ENCODE measurements at places on chromosomes 3 and 15.

DNA sequence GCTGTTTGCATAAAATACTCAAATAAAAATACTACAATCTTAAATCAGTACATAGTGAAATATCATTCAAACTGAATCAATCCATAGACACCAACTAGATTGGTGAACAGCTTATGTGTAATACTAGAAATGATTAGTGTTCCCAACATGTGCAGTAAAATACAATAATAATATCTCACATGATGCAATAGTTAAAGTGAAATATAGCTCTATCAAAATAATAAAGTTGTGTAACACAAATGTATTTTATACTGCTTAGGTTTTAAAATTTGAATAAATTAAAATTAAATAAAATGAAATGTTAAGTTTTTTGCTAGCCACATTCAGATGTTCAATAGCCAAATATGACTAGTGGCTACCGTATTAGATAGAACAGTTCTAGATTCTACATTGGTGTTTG is 714.1 kb downstream of the ZNF385D start:
- no peak for DNase-seq

- DNase-seq: no peak
These were observed 64.3 kb downstream of the PLAAT1 start for GRCh38 chr3:193305356-193305755.

DNA sequence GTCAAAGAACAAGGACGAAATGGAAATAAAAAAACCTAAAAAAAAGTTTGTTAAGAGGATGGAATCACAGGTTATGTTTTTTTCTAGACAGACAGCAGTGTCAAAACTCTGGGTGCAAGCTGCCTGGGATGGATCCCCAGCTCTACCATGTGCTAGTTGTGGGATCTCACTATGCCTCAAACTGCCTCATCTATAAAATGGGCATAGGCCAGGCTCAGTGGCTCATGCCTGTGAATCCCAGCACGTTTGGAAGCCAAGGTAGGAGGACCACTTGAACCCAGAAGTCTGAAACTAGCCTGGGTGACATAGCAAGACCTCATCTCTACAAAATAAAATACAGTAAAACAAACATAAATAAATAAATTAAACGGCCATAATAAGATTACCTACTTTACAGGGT is 4.6 kb downstream of the PLD1 start:
- DNase-seq: no peak

GRCh38 chr3:119703820-119704531 is 1.2 kb downstream of the CFAP91 start:
- DNase-seq: no peak

DNA sequence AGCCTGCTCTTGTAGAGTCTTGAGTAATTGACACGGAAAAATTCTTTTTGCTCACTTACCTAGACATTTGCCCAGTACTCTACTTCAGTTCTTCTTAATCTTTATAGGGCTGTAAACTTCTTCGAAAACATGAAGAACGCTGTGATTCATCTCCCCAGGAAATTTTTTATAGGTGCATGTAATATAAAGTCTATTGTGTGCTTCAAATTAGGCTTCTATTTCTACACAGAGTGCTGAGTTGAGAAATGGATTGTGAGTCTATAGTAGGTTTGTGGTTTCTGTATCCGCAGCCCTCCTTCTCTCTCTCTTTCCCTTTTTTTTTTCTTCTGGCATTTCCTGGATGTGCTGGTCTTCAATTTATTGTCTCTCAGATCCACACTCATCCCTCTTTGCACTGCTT is 183.3 kb upstream of the DCBLD2 start:
- no peak for DNase-seq

DNA sequence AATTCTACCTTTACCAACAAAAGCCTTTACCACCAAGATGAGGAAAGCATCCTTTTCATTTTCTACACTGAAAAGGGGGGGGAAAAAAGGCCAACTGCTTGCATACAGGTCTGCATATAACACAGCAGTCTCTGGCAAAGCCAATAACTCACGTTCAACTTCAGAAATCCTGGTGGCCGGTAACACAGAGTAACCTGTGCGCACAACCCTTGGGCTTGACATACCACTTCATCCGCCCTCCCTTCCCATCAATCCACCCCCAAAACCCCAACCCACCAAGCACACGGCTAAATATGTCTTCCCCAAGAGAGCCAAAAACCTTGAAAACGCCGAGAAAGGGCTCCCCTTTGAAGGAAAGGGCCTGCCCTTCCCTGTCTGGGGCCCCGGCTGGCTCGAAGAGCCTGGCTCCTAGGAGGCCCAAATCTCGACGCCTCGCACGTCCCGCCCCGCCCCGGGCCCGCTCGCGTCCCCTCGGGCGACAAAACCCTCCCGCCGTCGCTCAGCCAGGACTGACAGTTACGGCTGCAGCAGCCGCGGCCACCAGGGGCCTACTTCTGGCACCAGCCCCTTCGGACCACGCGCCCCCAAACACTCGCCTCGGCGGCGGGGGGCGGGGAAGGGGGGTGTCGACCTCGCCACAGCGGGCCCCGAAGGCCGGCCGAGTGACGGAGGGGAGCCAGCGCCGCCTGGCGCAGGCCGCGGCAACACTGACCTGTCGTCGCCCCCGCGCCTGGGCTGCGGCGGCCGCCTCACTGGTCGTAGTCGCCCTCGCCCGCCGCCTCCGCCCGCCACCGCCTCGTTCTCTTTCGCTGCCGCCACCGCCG is 835 bp downstream of the UBE3A start:
- DNase-seq: peak; percentile 74

GRCh38 chr3:10421996-10422395 is 83.4 kb downstream of the ATP2B2 start:
- DNase-seq: no peak

- no peak for DNase-seq
These were observed 84.5 kb upstream of the TMEM108 start for GRCh38 chr3:132953683-132954082.

GRCh38 chr15:91021516-91022074 is 799 bp downstream of the VPS33B start:
- DNase-seq: no peak

GRCh38 chr3:59411186-59411585 is 361.4 kb upstream of the CFAP20DC start:
- DNase-seq: no peak

GRCh38 chr15:57563416-57563815 is 28.3 kb upstream of the MYZAP start:
- DNase-seq: no peak

DNA sequence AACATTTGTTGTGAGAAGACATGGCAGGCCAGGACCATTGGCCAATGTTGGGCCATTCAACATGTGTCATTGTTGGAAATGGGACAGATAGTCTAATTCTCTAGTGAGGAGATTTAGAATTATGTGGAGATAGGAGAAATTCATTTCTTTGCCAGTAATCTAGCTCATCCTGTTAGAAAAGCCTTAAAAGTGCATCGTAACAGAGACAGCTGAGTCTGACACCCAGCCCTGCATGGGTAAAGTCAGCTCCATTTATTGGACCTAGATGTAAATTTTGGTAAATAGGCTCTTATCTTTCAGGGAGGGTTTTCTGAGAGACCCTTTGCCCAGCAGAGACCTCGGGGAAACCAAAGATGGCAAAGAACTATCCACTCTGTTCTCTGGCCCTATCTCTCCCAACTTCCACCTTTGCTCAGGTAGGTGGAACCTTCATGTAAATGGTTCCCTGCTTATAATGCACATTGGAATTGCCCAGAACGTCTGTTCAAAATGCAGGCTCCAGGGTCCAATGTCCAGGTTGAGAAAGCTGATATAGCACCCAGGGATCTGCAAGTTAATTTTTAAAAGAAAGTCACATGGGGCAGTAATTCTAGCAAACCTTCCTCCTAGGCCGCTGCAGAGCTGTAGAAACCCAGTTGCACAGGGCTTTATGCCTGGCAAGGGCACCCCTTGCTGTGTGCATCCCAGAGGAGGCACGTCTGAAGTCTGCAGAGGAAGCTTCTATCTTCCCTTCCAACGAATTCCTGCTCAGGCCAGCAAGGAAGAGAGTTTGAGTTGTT is 365.9 kb upstream of the PROK2 start:
- DNase-seq: no peak

DNA sequence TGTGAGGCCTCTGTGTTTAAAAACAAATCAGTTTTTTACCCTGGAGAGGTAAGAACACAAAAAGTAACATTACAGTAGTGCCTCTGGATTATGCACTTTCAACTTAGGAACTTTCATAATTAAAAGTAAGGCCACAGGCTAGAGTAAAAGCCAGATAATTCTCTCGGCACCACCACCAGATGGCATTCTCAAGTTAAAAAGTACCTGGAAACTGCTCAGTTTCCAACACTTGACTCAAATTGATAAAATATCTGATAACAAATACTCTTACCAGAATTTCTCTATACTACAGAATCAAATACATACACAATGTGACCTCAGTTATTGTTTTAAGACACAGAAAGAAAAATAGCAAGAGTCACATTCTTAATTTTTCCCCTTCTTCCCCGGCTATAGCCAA is 19.9 kb downstream of the SPICE1 start:
- peak; percentile 35 for DNase-seq

- no peak for DNase-seq
These were observed 461.0 kb downstream of the GBE1 start for GRCh38 chr3:81300324-81300927.

- DNase-seq: no peak
These were observed 63.0 kb downstream of the ST3GAL6 start for GRCh38 chr3:98826126-98826525.

DNA sequence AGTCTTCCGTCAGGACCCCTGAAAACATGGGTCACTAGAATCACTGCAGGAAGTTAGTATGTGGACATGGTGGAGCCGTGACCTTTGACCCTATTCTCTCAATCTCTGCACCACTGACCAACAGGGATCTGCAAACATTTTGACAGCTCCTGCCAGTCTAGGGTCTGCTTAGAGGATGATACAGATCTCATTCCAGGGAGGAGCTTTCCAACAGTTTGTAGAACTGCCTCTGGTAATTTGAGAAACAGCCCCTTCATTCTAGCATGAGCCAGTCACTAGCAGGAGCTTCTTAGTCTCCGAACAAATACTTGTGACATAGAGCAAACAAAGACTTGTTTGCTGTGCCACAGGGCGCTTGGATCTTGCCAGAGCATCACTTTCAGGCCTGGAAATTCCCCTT is 270.3 kb upstream of the CFAP20DC start:
- DNase-seq: no peak

DNA sequence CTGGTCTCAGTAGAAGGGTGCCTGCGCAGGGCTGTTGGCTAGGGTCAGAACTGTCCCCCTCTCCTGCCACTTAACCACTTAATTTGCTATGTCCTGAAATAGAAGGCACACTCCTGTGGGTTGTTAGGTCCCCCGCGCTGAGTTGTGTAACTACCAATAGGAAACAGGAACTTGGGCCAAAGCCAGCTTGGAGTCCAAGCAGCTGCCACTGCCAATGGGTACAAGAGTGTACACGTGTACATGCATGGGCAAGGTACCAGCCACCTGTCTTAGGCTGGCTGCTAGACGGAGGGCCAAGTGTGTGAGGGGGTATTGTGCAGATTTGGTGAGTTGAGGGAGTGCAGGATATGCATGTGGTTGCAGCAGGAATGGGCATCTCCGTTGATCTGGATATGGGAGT is 29.7 kb upstream of the POLG start:
- DNase-seq: no peak

DNA sequence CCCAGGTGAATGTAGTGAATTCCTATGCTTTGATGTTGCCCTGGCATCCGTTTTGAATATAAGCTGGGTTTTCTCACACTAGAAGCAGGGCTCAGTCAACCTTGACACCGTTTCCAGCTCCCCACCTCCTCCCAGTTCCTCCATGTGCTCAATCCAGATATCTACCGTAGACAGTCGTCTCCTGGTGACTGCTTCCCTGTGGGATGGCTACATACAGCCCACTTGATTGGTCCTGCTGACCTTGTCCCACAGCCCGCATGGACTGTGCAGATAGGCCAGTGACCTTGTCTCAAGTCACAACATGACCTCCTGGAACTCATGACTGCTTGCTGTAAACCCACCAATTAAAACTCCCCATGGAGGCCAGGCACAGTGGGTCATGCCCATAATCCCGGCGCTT is 8.1 kb downstream of the SEMA7A start:
- no peak for DNase-seq

DNA sequence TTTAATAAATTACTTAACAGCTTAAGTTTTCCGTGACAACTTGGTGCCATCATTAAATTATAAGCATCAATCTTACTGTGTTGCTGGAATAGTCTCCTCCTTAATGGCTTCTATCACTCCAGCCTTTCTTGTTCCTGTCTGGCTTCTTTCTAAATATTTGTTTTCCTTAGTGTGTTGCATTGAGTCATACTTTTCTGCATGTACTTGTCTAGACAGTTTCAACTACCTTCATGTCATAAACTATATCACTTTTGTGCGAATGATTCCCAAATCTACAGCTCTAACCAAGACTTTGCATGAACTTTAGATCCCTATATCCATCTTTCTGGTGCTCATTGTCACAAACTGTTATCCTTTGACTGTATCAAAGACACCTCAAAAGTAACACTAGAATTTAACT is 78.4 kb downstream of the AKAP13 start:
- no peak for DNase-seq

DNA sequence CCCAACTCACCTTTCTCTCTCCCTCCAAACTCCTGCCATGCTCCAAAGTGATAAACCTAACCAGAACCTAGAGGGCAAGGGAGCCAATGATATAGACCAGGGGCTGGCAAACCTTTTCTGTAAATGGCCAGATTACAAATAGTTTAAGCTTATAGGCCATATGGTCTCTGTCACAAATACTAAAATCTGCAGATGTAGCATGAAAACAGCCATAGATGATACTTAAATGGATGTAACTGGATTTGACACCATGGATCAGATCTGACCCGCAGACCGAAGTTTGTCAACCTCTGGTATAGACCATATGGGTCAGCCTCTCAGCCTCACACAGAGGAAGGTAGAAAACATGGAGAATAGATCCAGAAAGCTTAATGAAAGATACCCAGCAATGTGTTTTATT is 165.2 kb upstream of the STT3B start:
- no peak for DNase-seq

DNA sequence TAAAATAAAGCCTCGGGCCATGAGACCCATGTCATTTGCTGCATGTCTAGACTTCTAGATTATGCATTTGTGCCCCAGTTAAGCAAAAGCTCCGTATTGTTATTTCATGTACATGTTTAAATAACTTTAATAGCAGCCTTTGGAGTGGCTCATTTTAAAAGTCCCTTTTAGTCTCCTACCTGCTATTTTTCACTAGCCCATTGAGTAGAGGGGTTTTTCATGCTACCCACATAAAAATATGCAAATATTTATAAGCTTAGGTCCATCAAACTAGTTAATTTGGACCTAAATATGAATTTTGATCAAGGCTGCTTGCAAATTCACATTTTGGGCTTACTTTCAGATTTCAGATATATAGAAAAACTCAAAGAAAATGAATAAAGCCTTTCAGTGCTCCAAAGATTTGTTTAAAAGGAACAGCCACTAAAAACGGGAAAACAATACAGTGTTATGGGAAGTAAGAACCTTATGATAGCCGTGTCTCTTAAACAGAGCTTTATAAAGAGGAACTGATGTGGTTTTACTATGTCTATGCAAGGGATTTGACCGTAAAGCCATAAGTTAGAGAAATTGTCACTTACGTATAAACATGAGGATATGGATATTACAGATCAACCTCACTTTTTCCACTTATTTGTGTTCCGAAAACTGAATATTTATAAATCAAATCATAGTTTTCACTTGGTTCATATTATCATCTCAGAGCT is 30.0 kb downstream of the FILIP1L start:
- no peak for DNase-seq

GRCh38 chr3:195755391-195755790 is 34.6 kb downstream of the MUC20 start:
- no peak for DNase-seq
